Activated T-cell treated with anti-CD3 and anti-CD28 coated beads for 48 hours (primary cell): ENCODE measurements at places on chromosomes 7 and 10.

DNA sequence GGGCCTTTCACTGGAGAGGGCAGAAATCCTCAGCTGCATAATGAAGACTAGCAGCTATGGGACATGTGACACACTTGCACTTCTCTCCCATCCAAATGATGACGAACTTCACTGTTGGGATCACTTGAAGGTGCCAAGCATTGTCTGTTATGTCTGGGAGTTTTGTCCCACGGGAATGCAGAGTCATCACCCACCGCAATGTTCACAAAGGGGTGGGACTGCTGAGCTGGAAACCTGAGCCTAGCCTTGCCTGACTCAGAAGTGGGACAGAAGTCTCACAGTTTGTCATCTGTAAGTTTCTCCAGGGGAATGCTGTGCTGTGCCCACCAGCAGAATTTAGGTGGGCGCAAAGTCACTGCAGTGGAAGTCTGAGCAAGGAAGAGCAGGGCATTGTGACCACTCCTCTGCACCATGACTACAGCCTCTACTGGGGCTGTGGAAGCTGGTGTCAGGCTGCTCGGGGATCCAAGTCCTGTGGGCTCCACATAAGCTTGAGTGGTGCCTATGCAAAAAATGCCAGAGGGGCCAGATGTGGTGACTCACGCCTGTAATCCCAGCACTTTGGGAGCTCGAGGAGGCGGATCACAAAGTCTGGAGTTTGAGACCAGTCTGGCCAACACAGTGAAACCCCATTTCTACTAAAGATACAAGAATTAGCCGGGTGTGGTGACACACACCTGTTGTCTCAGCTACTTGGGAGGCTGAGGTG, 472.0 kb upstream of the CNTNAP2 start:
- DNase-seq, result no peak

GRCh38 chr7:45224832-45225231, 67.2 kb downstream of the RAMP3 start:
- DNase-seq, result no peak

DNA sequence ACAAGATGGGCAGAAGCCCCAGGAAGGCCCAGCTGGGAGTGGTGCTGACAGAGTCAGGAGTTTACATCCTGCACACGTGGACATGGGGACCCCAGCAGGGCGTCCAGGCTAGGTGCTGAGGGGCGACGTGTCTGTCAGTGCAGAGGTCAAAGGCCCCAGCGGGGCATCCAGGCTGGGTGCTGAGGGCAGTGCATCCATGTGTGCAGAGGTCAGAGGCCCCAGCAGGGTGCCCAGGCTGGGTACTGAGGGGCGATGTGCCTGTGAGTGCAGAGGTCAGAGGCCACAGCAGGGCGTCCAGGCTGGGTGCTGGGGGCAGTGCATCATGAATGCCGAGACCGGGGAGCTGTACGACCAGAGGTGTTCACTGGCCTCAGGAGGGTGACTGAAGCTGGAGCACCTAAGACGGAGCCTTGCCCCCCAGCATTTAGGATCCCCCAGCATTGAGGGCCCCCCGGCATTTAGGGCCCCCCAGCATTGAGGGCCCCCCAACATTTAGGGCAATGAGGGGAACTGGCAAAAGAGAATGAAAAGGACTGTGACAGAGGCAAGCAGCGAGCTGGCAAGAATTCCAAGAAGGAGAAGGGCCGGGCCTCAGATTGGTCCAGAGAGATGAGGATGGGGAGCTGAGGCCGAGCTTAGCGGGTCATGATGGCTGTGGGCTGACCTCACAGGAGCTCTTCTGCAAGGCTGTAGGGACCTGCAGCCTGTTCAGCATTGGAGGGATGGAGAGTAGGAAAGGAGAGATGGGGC, 474.9 kb downstream of the PTPRN2 start:
- DNase-seq, result no peak

DNA sequence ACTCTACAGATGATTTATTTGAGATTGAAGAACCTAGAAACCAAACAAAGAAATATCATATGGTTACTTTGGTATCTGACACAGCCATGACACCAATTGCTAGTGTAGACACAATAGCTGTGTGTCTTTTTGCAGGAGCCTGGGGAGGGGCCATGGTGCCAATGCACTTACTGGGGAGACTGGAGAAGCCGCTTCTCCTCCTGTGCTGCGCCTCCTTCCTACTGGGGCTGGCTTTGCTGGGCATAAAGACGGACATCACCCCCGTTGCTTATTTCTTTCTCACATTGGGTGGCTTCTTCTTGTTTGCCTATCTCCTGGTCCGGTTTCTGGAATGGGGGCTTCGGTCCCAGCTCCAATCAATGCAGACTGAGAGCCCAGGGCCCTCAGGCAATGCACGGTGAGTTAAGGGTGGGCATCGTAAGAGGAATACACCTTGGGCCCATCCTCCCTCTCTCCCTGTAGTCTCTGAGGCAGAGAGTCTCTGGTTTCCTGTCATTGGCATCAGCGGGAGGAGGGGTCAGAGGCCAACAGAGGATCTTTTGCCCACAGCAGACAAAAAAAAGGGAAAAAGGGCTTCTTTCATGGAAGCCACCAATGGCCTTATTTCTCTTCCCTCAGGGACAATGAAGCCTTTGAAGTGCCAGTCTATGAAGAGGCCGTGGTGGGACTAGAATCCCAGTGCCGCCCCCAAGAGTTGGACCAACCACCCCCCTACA, 1.2 kb downstream of the TMEM139 start:
- no peak for DNase-seq

DNA sequence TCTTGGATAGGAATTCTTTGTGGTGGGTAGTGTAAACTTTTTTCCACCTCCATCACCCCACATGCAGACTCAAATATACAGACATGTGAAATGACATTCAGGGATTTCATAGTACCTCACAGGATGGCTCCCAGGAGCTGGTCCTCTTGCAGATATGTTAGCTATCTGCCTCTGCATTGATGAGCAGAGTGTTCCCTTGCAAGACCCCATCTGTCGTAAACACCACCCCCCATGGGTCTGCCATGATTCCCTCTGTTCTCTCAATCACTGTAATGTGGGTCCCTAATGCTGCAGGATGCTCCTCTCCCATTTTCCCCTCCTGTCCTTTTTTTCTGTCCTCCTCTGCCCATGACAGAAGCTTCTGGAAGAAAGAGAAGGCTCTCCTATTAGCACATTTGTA, 391.2 kb upstream of the PODXL start:
- DNase-seq, result no peak

DNA sequence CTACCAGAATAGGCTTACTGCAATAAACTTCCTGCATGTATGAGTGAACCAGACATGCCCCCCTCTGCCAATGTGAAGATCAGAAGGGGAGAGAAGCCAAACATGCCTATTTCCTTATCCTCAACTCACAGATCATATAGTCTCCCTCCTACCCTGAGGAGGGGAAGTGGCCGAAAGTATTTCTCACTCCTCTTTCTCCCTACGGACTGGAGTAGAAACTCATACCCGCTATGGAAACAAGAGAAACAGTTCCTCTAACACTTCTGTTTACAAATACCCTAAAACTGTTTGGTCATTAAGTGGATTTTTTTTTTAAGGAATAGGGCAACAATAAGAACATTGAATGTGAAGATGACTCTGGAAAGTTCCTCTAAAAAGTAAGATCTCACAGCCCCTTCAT, 31.4 kb downstream of the CCNJ start:
- no peak for DNase-seq

GRCh38 chr7:45580053-45580872, 6.1 kb downstream of the ADCY1 start:
- DNase-seq, result no peak

GRCh38 chr10:11823122-11823988, at the start of gene PROSER2:
Gene PROSER2 (plus strand): TSS chr10:11823356. CDS start chr10:11852078, 28,722 bp downstream.
- DNase-seq, result peak; percentile 51

- no peak for DNase-seq
Measured at GRCh38 chr10:124586142-124586541, 124.5 kb downstream of the LHPP start.

GRCh38 chr10:107971973-107972372, 807.5 kb upstream of the SORCS1 start:
- DNase-seq, result no peak

- no peak for DNase-seq
Measured at GRCh38 chr10:29841724-29842649, 207.2 kb upstream of the SVIL start.

DNA sequence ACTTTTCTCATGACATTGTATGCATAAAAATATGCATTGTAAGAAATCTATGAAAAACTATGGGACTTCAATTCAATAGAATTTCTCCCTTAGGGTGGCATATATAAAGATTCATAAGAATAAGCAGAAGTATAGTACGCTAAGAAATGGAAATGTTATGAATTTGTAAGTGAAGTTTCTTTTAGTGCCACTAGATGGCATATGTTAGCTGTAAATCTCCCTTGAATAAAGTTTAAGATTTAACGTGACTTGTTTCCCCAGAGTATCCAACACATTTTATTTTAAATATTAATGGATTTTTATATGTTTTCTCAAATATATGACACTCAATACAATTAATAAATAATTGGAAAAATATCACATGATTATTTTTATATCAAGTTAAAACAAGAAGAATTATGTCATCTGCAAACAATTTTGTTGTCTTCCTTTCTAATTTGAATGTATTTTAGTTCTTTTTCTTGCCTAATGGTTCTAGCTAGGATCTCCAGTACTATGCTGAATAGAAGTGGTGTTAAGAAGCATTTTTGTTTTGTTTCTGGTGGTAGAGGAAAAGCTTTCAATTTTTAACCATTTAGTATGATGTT, 287.2 kb downstream of the HGF start:
- DNase-seq, result no peak

GRCh38 chr10:44925224-44925623, 14.1 kb downstream of the TMEM72 start:
- DNase-seq, result no peak

DNA sequence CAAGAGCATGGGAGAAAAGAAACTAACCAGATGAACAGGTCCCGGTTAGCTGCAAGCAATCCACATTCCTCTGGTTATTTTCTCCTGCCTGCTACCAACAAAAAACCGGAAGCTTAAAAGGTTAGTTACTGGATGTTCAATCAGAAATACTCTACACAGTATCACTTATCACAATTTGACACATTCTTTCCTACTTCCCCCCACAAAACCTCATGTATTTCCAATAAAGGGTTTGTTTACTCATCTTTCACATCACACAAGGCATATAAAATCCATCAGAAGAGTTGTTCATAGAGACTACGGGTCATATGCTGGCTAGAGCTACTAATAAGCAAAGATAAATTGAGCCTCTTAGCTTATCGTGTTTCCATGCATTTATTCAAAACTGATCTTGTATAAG, 4.8 kb downstream of the SLC25A28 start:
- DNase-seq, result no peak

DNA sequence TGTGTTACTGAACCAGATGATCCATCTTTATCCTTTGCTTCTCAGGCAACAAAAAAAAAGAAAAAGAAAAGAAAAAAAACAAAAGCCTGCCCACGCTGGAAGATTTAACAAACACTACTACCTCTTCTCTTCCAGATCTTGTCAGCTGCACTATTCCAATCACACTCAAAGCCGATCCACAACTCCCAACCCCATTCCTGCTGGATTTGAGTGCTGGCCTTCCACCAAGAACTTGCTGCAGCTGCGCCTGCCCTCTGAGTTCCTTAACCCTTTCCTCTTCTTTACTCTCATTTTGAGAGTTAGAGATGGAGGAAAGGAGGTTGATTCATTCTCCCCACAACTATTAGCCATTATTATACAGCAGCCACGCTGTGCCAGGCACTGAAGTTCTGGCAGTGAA, 16.0 kb upstream of the ITGA8 start:
- DNase-seq, result no peak

DNA sequence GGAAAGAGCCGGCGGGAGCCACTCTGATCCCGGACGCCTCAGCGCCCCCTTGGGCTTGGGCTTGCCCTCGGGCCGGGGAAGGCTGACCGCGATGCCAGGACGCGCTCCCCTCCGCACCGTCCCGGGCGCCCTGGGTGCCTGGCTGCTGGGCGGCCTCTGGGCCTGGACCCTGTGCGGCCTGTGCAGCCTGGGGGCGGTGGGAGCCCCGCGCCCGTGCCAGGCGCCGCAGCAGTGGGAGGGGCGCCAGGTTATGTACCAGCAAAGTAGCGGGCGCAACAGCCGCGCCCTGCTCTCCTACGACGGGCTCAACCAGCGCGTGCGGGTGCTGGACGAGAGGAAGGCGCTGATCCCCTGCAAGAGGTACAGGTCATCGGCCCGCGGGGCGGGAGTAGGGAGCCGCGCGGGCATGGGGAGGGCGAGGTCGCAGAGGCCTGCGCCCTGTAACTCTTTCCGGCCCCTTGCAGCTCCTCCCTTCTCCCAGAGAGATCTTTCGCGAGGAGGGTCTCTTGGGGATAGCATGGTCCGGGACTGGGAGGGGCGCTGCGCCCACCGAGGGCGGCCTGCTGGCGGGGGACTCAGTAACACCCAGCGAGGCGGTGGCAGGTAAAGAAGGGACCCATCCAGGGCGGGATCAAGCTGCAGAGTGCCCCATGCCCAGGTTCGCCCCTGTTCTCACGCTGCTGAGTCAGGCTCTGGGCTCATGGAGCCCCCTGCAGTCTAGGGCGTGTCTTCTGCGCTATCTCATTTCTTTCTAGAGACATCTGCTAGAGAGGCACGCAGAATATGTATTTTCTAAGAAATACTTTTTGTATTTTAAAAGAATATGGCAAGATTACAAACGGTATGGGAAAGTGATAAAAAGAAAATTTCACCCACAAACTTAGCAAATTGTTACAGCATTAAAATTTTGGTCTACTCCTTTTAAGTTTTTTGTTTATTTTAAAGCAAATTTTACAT, 687 bp downstream of the EPDR1 start:
- DNase-seq, result peak; percentile 15

DNA sequence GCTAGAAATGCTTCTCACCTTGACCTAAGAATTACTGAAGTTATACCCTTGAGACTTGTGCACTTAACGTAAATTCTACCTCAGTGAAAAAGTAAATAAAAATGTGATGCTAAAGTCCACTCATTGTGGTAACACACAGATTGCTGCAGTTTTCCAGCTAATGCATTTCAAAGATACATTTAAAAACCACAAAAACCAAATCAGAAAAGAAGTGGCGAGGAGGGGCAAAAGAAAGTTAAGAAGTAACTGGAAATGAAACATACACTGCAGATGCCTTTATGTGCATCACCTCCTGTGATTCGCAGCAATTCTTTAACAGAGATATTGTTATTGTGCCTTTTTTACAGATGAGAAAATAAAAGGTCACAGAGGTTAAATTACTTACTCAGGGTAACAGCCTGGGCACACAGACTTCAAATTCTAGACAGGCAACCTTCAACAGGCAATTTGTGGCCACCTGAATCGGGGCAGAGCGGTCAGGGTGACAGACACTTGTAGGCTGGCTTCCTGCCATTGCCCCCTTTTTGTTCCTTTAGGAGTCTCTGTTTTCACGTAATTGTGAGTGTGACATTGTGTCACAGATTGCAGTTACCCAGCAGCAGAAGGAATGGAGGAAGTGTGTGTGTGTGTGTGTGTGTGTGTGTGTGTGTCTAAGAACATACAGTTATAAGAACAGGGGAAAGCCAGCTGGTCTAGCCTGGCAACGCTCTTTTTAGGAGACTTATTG, 1.9 kb downstream of the WIPF3 start:
- no peak for DNase-seq
